ENCODE measurements at places on chromosomes 3 and 15. TPM values are rescaled to one million over a fixed set of nuclear protein-coding genes. Genes with fewer than 3 reads are reported as not detected.

GRCh38 chr3:159950156-159950898, 38.3 kb upstream of the IL12A start:
- no peaks in the 10 kb centered on the region for H3K27me3 ChIP-seq
- H3K36me3 ChIP-seq: no peaks in the 10 kb centered on the region
- DNase-seq: no peak
- H3K4me3 ChIP-seq: no peak overlapping the region
- H3K4me1 ChIP-seq: no peaks in the 10 kb centered on the region
- H3K27ac ChIP-seq: no peak overlapping the region

DNA sequence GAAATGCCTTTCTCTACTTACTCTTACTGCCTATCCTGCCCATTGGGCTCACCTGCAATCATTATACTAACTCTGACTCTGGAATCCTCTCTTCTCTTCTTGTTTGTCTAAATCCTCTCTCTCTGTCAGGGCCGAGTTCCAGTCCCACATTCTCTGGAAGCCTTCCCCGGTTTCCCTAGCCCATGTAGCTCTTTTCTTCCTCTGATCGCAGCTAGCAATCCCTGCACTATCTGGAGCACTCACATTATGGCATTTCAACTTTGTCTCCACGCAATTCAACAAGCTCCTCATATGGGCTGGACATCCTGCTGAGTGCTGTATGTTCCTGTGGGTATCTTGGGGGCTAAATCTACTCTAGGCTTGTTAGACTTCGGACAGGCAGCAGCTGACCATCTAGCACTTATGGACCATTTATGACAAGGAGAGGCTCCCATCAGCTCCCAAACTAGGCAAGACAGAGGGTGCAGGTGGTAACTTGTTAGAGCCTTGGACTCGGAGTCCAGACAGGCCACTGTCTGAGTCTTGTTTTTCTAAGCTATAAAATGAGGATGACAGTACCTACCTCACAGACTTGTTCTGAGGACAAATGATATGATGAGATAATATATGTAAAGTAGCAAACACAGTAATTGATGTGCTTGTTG, 58.3 kb downstream of the EPHB3 start:
- no peak overlapping the region for H3K27ac ChIP-seq
- DNase-seq: no peak
- no peak overlapping the region for H3K4me3 ChIP-seq
- H3K27me3 ChIP-seq: no peaks in the 10 kb centered on the region
- no peaks in the 10 kb centered on the region for H3K36me3 ChIP-seq

ECE2 gene
- total RNA-seq: not detected

DNA sequence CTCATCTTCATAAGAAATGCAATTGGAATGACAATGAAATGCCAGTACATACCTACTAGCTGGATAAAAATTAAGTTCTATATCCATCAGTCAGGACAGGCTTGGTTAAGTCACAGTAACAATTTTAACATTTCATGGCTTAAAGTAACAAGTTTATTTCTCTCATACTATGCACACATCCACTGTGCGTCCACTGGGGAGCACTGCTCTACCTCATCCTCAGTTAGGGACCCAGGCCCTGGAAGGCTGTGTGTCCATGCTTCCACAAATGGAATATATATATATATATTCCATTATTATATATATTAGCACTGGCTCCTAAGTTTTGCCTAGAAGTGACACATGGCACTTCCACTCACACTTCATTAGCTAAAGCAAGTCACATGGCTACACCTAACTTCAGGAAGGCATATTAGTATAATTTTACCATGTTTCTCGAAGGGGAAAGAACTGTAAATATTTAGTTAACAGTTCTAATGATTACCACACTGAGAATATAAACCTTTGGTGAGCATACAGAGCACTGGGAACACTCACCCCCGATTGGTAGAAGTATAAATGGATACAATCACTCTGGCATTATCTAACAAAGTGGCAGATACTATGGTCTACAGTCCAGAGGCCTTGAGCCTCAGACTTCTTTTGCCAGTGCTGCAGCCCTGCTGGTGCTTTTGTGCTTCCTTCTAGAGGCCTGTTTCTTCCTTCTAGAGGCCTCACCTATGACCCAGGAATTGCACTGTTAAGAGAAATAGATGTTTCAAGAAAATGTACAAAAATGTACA, 28.6 kb downstream of the AP3S2 start:
- DNase-seq: no peak
- no peaks in the 10 kb centered on the region for H3K4me1 ChIP-seq
- no peaks in the 10 kb centered on the region for H3K27me3 ChIP-seq
- no peak overlapping the region for H3K4me3 ChIP-seq
- no peak overlapping the region for H3K27ac ChIP-seq

- H3K27ac ChIP-seq: peak overlapping the region; percentile 21
- DNase-seq: no peak
- H3K4me1 ChIP-seq: peaks cover 19% of the 10 kb centered on the region
- H3K4me3 ChIP-seq: no peak overlapping the region
- H3K36me3 ChIP-seq: no peaks in the 10 kb centered on the region
These were observed 33.3 kb upstream of the CLASP2 start for GRCh38 chr3:33751336-33751735.

DNA sequence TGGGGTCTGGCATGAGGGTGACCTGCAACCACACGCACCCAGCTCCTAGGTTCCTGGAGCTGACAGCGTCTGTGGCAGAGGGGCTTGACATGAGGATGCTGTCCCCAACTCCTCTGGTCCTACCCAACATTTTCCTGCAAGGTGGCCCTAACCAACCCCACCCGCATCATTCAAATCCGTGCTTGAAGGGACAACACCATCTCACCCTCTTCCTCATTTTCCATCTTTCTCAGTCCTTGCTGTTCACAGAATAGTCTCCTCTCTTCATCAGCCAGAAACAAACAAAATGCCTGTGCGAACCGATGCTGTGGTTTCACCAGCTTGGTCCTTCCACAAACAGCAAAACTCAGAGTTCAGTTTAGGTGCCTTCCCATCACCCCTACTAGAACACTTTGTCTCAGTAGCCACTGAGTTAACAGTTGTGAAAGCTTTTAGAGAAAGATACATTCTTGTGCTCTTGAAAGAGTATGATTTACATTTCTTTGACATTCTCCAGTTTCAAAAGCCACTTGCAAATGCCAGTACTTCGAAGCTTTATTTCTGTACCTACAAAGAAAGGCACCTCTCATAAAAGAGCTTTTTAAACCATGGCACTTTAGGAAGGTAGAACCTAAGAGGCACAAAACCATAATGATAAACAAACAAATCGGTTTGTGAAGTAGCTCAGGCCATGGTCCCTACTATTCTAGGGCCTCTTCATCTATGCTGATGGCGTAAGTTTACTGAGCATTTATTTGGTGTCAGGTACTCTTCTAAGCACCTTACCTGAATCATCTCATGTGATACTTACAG, 360.1 kb downstream of the SHQ1 start:
- no peak for DNase-seq
- peaks cover 14% of the 10 kb centered on the region for H3K4me1 ChIP-seq
- no peak overlapping the region for H3K4me3 ChIP-seq
- H3K27me3 ChIP-seq: no peaks in the 10 kb centered on the region
- H3K36me3 ChIP-seq: no peaks in the 10 kb centered on the region

- H3K4me1 ChIP-seq: peaks cover 21% of the 10 kb centered on the region
- H3K36me3 ChIP-seq: no peaks in the 10 kb centered on the region
- peak overlapping the region; percentile 69 for H3K27ac ChIP-seq
- H3K27me3 ChIP-seq: no peaks in the 10 kb centered on the region
- DNase-seq: no peak
These were observed 99.0 kb upstream of the CTDSPL start for GRCh38 chr3:37762698-37763097.

DNA sequence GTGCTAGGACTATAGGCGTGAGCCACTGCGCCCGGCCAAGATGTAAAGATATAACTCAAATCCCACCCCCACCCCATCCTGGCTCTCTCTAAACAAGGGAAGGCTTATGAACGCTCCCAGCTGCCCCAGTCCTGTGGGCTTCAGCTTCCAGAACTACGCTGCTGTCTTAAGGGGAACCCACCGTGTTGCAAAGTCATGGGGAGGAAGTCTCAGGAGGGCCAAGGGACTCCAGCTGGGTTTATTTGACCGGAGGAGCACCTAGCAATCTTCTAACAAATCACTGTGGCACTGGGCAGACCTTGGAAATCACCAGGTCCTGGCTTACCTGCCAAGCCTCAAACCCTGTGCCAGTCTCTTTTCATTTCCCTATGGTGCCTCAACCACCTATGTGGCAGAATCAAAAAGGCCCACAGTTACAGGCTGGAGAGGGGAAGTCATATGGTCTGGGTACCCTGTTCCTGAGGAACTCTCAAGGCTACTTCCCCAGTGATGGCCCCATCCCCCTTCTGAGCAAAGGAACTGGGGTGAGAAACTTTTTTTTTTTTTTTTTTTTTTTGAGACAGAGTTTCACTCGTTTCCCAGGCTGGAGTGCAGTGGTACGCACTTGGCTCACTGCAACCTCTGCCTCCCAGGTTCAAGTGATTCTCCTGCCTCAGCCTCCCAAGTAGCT, 83.4 kb downstream of the RBPMS2 start:
- peaks cover 32% of the 10 kb centered on the region for H3K36me3 ChIP-seq
- no peak overlapping the region for H3K4me3 ChIP-seq
- H3K27ac ChIP-seq: peak overlapping the region; percentile 32
- DNase-seq: no peak
- H3K4me1 ChIP-seq: peaks cover 68% of the 10 kb centered on the region

GHSR gene
- not detected for total RNA-seq

DNA sequence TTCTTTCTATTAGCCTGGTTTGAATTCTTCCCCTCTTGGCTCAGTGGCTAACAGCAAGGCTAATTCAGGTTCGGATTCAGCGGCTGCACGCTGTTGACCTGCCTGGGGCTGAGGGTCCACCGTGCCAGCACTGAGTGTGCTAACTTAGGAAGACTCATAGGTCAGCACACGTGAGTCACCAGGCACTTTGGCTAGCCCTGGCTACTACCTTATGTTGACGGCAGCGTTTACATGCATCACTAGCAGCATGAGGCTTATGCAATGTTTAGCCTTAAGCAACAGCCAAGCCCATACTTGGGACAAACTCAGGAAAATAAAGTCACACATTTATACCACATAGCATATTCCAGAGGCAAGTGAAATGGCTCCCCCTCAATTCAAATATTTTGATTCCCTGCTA, 137.7 kb downstream of the RAB11A start:
- H3K4me1 ChIP-seq: no peaks in the 10 kb centered on the region
- H3K27ac ChIP-seq: no peak overlapping the region
- no peaks in the 10 kb centered on the region for H3K36me3 ChIP-seq

DNA sequence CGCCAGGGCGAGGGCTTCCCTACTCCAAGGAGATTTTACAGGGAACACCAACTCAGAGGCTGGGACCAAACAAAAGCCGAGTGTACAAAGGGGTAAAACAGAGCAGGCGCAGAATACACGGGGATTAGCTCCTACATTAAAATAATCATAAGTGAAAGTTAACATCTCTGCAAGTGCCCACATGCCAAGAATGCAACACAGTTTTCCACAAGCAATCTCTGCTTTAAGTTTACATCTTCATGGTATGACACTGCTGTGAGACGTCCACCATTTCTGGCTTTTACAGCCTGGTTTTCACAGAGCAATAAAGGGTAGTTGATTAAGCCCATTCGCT, 500 bp upstream of the VGLL3 start:
- peaks cover 12% of the 10 kb centered on the region for H3K4me1 ChIP-seq
- H3K27me3 ChIP-seq: no peaks in the 10 kb centered on the region
- peak overlapping the region; percentile 80 for H3K4me3 ChIP-seq

DNA sequence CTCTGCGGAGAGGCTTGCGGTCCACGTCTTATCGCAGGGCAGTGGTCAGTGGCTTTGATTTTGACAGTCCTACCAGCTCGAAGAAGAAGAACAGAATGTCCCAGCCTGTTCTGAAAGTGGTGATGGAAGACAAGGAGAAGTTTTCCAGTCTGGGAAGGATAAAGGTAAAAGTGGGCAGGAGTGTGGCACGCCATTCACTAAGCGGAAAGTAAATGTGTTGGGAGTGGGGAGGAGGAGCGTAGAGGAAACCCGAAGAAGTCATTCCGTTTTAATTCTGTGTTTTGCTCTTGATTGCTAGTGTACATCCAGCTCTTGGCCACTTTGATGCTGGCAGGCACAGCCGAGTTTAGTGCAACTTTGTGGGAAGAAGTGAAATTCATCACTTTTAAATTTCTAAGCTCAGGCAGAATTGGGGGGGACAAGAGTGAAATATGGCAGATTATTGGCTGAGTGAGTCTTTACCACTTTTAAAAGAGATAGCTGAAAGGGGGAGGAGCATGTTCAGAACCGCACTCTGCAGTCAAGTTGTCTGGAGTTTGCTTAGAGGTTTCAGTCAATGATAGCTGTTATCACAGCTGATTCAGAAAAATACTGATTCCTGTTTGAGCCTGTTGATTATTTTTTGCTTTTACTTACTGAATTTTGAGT, 1.8 kb downstream of the ARHGEF26 start:
- no peaks in the 10 kb centered on the region for H3K27me3 ChIP-seq
- peak overlapping the region; percentile 77 for H3K27ac ChIP-seq
- H3K4me3 ChIP-seq: peak overlapping the region; percentile 89
- DNase-seq: no peak
- H3K36me3 ChIP-seq: no peaks in the 10 kb centered on the region

DUOXA2 gene
- not detected for total RNA-seq

DNA sequence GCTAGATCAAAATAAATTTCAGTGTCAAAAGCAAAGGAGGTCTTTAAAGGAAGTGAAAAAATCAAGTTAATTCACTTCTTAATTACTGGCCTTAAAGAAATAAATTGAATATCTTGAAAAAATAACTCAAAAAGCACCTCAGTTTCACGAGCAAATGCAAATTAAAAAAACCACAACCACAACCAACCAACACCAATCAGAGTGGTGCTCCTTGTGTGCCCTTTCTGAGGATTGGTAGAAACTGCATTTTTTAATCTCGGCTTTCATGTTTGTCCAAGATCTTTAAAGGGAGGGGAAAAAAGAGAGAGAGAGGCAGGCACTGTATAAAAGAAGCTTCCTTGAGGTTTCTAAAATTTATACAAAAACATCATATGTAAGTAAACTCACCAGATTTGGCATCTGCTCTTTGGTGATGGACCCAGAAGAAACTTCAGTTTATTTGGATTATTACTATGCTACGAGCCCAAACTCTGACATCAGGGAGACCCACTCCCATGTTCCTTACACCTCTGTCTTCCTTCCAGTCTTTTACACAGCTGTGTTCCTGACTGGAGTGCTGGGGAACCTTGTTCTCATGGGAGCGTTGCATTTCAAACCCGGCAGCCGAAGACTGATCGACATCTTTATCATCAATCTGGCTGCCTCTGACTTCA, at the start of gene GPR15:
Gene GPR15, plus strand, starts transcription at position 357 of the 653 bp plus-strand sequence. Its CDS starts 56 bp downstream, at position 413.
- H3K4me3 ChIP-seq: no peak within 1 kb of the TSS
- H3K27me3 ChIP-seq: no peaks in the 10 kb centered on the region
- no peaks in the 10 kb centered on the region for H3K4me1 ChIP-seq
- no peak for DNase-seq
- H3K36me3 ChIP-seq: no peaks in the 10 kb centered on the region

DNA sequence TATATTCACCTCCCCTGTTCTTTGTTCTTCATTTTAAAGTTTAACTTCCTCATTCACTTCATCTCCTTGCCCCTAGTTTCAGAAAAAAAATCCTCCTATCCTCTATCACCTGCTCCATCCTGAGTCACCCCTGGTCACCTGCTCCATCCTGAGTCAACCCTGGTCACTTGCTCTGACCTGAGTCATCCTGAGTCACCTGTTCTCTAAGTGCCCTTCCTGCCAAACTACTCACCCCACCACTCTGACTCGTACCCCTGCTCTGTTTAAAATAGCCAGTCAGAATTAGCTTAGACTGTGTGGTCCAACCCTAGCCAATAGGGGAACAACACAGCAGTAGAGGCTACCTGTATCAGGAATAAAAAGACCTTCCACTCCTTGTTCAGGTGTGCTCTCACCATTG, 716.9 kb downstream of the ZBBX start:
- no peak overlapping the region for H3K4me3 ChIP-seq
- no peaks in the 10 kb centered on the region for H3K27me3 ChIP-seq
- no peaks in the 10 kb centered on the region for H3K4me1 ChIP-seq

GRCh38 chr3:146218880-146219866, 31.7 kb downstream of the PLSCR4 start:
- peaks cover 19% of the 10 kb centered on the region for H3K4me1 ChIP-seq
- H3K27me3 ChIP-seq: no peaks in the 10 kb centered on the region
- H3K27ac ChIP-seq: no peak overlapping the region
- DNase-seq: no peak
- no peaks in the 10 kb centered on the region for H3K36me3 ChIP-seq

FANCD2OS gene
- total RNA-seq: not detected
